AG09309 (cell line): ENCODE measurements at places on chromosomes 4 and X.

DNA sequence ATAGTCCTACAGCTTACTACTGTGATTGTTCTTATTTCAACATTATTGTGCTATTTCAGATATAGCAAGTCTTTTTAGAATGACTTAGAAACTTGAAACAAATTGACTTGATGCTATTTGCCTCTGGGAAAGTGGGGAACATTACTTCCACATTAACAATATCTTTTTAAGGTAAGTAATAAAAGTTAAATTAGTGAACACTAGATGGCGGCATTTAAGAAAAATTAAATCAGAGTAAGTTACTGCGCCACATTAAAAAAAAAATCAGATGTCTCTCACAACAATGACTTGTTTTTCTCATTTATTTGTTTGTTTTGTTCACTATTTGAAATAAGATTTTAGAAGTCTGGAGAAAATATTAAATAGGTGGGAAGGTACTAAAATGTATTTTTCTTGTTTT is 1026.9 kb upstream of the SLIT2 start:
- peak; percentile 23 for DNase-seq

- no peak for DNase-seq
These were observed 106.8 kb downstream of the HDAC8 start for GRCh38 chrX:72465889-72466288.

GRCh38 chr4:116397291-116397690 is 688.1 kb downstream of the TRAM1L1 start:
- no peak for DNase-seq

- no peak for DNase-seq
These were observed 113.0 kb upstream of the DCLK2 start for GRCh38 chr4:149965206-149965605.

DNA sequence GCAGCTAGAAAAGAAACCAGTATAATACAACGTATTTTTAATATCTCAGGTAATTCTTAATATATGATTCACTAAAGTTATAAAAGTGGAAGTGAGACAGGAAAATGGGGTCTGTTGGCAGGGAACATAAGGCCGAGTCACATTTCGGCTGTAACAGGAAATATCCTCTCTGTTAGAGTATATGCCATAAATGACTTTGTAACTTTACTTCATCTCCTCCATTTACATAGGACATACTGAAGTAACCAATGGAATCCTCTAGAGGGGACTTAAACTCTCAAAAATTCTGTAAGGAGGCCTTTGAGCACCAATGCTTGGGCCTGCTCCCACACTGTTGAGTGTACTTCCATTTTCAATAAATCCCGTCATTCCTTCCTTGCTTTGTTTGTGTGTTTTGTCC is 71.3 kb downstream of the ANKRD17 start:
- DNase-seq = no peak

DNA sequence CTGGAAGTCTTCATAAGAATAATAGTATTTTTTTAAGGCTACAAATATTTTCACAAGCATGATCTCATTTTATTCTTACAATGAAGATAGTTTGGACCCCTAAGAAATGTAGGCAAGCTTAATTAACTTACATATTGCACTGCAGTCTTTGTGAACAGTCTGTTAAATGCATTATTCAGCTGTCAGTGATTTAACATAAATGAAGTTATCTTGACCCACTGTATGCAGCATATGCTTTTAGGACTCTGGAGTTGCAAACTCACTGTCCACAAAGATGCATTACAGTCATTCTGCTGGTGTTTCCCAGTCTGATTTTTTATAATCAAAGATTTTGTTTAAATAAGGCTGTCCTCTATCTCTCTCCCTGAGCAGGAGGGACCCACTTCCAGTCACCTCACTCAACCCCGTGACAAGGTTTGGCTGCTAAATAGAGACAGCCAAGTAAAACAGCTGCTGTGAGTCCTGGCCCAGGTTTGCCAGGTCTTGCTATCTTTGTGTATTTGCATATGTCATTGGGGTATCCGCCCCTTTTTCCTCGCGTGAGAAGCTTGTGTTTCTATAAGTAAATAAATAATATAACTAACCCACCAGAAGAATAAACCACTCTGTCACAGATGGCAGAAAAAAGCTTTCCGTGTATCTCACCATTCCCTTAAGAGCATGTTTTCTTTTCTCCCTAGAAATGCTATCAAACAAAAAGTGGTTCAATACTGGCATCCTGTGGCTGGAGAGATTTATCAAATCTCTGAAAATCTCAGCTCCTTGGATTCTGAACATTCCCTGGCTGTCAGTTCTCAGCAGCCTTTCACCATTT is 67.0 kb downstream of the SLC7A11 start:
- DNase-seq = no peak

DNA sequence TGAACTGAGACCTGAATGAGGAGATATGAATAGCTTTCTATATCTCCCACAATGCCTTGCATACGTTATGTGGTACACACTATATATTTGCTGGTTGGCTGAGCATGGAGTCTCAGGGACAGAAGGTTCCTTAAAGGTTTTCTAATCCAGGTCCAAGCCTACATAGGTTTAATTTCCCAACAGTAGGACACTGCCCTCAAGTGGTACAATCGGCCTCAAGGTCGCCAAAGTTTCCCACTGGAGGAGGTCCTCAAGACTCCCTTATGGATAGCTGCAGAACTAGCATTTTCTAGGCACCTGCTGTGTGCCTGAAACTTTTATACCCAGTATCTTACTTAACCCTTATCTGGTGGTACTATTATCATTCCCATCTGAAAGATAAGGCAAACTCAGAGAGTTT is 21.0 kb upstream of the EFNB1 start:
- DNase-seq = no peak

GRCh38 chr4:153988492-153989363 is 199.8 kb upstream of the SFRP2 start:
- no peak for DNase-seq

DNA sequence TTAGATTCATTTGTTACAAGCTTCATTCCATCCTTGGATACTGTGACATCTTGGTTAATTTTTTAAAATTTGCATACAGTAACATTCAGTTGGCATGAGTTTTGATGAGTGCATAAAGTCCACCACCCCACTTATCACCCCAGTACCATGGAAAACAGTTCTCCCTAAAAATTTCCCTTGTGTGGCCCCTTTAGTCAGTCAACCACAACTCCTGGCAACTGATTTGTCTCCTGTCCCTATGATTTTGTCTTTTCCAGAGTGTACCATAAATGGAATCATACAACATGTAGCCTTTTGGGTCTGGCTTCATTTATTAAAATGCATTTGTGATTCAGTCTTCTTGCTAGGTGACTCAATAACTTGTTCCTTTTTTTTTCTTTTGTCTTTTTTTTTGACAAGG is 29.9 kb downstream of the RP2 start:
- DNase-seq = no peak

- DNase-seq = no peak
These were observed 34.7 kb downstream of the CCNI start for GRCh38 chr4:77040854-77041725.

DNA sequence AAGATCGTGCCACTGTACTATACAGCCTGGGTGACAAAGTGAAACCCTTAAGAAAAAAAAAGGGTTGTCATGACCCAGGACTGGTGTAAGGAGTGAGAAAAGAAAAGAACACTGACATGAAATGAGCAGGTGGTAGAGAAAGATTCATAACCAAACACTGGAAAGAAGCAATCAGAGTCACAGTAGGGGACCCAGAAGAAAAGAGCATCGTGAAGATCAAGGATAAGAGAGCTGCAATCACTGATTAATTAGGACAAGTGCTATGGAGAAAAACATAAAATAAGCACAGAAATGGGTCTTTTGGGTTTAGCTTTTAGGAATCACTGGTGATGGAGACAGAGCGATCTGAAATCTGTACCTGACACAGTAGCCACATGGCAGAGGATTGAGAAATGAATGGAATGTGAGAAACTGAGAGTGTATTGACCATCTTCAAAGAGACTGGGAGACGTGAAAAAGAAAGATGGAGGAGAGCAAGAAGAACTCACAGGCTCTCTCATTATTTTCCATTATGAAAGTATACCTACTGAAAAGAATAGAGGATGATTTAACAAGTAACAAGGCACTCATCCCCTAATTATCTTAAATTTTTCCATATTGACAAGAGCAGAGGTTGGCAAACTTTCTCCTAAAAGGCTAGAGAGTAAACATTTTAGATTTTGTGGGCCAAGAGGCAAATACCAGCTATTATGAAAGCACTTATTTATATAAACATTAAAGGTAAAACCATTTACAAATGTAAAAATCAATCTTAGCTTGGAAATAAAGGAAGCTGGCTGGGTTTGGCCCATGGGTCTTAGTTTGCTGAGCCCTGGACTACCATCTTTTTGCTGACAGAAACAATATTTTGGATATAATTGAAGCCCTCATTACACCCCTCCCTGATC is 7.3 kb downstream of the TMEM154 start:
- DNase-seq = no peak

DNA sequence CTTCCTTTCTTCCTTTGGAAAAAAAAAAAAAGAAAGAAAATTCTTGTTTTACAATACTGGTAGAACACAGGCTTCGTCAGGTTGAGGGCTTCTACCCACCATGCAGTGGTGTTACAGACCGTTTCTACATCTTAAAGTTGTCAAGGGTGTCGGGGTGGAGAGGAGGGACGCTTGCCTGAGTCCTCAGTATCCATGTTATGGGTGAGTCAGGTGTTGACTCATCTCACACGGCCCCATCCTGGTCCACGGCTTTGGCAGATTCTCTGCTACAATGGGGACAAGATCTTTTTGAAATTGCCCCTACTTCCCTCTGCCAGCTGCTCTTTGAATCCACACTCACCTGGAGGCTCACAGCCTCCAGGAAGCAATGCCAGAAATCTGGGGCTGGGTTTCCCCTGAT is 310.3 kb upstream of the ZFP42 start:
- no peak for DNase-seq

DNA sequence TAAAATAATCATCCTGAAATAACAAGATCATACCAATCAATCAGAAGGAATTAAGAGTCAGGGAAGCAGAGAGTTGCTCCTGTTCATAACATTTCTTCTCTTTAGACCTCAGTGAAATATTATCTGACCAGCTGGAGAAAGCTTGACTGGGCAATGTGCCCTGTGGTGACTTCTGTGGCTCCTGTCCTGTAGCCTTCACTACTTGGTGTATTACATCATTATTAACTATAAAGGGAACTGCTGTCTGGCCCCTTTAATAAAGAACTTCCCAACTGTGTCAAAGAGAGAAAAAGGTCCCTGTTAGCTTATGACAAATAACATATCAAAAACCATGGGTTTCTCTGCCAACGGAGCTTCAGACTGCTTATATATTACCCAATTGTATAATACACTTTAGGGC is 18.0 kb downstream of the OPHN1 start:
- no peak for DNase-seq

DNA sequence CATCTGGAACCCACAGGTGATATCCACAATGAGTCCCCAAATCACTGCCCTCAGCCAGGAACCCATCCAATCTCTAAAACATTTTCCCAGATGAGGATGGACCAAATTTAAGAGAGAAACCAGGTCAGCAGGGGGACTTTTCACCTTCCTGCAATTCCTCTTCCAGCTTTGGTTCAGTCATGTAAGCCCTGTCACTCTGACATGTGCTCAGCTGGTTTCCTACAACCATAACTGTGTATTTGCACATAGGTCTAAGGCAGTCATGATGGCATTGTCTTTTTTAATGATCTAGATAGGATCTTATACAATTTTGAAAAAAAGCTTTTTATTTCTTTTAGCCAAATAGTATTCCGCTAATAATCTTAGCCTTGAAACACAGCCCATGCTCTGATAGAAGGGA is 6.5 kb downstream of the CXXC4 start:
- no peak for DNase-seq

DNA sequence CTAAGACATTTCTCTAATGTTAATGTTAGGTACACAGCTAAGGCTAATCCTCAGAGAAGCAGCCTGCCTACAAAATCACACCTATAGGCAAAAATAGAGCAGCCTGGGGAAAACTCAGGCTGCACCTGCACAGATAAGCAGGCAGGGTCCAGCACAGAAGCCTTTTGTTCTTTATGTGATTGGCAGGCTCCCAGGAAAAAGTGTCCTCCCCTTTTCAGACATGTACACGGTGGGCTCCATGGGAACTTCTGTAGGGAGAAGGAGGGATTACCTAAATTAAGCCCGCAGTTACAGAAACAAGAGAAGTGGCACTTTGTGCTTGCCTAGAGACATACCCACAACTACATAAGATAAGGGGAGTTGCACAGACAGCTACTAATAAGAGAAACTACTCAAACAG is 4.0 kb upstream of the HSPA4L start:
- no peak for DNase-seq

- no peak for DNase-seq
These were observed 22.6 kb downstream of the RELL1 start for GRCh38 chr4:37663552-37663951.

DNA sequence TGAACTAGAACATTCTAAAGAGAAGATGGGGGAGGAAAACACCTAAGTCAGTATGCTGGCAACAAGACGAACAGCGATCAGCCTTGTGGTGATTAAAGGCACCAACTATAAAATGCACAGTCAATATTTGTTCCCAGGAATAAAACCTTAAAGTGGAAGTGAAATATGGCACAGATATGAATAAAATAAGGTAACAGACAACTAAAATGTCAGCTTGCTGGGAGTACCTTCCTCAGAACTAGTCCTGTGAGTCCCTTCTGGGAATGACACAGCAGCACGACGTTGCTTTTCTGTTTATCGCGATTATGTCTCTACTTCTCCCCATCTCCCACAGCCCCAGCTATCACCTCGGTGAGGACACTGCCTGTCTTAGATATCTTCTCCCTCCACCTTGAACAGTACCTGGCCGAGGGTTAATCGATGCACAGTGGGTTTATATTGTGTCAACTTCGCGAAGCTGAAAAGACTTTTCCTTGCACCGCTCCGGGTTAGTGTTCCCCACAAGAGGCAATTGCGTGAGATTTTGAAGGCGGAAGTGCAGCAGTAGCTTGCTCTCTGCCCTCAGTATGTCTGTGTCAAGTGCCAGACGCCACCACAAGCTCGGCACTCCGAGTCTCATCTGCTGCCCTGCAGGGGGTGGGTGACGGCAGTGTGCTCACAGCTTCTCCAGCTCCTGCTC is 17.4 kb downstream of the MTNR1A start:
- DNase-seq = no peak

DNA sequence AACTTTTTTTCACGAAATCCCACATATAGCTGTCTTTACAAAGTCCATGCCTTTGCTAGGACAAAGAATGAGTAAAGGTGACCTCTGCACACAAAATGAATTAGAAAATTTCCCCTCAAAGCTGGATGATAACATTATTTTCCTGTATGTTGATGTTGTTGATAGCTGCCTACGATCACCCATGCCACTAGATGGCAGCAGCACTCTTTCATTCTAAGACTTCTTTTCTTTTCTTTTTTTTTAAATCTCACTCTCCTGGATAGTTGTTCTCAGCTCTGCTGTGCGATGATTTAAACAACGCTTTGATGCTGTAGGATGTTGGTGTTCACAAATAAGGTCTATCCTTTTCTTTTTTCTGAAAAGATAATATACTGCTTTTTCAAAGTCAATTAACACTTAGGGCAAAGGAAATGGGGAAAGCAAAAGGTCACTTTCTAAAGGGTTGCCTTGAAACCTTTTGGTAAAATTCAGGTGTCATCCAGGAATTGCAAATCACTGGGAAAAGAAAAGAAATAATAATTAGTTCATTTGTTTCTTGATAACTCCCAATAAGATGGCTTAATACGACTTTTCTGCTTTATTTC is 266.8 kb downstream of the C4orf33 start:
- peak; percentile 25 for DNase-seq

GRCh38 chr4:17636341-17636695 is 21.9 kb downstream of the MED28 start:
- no peak for DNase-seq

GRCh38 chrX:129092757-129093156 is 430.5 kb downstream of the SMARCA1 start:
- no peak for DNase-seq
